ENCODE measurements at places on chromosomes 13 and 19.

GRCh38 chr13:99281811-99282263 lies 23.7 kb upstream of the GPR18 start:
- DNase-seq = no peak

DNA sequence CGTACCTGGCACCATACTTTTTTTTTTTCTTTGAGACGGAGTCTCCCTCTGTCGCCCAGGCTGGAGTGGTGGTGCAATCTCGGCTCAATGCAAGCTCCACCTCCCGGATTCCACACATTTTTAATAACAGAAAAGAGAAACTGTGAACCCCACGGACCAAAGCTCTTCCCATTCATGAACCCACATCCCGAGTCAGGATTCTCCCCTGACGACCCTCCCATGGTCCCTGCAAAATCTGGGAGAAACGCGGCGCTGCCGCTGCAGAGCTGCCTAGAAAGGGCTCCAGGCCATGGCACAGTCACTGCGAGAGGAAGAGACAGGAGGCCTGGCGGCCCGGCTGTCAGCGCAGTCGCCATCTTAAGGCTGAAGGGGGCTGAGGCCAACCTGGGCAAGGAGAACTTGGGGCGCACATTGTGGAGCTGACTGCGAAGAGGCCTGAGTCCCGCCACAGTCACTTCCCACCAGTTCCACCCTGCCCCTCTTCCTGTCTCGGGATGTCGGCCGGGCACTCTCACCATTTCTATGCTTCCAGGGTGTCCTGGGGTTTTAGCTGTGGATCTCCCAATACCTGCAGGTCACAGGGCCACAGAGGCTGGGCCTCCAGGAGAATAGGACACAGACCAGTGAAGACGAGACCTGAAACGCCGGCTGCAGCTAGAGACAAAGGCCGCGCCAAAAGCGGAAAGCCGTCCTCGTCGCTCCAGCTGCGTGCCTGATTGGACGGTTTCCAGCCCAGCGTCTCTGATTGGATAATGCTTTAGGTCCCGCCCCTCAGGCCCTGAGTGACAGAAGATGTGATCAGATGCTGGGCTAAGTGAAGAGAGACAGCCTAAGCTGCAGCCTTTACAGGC lies 71.0 kb downstream of the ZNF486 start:
- peak; percentile 93 for DNase-seq

GRCh38 chr19:2477732-2478191 lies 1.8 kb downstream of the GADD45B start:
- DNase-seq = no peak

- DNase-seq = no peak
Observed at GRCh38 chr19:3065675-3066357, 3.5 kb upstream of the TLE5 start.

DNA sequence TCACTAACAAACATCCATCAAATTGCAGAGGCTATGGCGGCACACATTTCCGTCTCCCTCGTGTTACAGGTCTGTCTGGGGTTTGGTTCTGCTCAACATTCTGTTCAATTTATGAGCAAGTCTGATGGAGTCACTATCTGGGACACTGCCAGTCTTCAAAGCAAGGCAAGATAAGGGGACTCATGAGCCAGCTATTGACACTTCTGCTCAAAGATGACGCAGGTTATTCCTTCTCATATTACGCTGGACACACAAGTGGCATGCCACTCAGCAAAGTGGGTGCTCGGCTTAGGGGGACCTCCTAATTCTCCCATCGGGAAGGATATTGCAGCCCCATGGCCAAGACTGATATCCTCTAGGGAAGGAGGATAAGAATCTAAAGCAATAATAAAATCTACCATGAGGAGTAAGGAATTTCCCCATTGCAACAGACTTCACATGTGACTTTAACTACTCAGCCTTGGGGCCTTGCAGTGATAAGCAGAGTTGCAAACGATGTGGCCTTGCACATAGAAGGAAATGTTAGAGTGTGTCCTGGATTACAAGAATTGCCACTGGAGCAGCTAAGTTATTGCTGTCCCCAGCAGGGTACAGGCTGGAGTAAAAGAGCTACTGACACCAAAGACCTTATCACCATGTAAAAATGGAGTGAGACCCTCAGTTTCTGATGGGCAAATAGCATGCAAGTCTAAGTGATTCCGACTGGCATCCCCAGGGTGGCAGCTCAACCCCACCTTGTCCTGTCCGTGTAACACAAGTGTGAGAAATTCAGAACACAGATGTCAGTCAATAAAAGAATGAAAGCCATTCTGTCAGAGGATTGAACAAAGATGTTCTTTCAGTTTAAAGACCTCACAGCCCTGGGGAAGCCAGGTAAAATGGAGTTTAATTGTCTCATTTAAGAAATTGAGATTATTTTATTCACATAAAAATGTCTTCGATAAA lies 306.1 kb downstream of the IRS2 start:
- DNase-seq = no peak

GRCh38 chr13:109131698-109132257 lies 502.4 kb downstream of the MYO16 start:
- DNase-seq = no peak

GRCh38 chr19:34403784-34404108 lies 453 bp upstream of the PDCD2L start:
- DNase-seq = no peak

DNA sequence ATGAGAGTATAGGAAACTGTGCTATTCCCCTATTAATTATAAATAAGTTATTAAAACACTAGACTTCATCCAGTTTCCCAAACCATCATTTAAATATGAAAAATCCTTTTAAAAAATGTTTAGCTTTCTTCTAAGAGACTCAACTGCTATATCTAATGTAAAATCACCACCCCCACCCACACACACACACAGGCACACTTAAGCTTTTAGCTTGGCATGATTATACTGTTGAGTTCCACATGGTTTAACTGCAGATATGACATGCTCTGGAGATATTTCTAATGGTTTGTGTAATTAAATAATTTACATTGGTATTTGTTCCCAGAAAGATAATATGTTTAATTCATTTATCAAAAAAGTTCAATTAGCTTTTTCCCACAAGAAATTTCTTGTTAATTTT lies 1700.1 kb upstream of the SLC10A2 start:
- DNase-seq = no peak

DNA sequence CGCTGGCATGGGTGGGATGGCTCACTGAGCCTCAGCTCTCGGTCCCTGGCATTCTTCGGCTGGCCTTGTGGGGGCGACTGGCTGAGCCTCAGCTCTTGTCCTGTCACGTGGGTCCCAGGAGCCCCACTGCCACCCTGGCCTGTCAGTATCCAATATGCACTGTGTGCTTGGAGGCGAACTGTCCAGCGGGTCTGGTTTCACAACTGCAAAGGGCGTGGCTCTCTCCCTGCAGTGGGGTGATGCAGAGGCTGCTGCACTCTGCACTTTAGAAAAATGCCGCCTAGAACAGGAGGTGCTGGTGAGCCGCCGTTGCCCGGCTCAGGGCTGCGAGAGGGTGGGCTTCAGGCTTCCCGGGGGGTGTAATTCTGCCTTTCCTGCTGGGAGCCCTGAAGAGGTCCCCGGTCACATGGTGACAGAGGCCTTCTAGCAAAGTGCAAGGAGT lies 17.0 kb upstream of the TMEM255B start:
- no peak for DNase-seq

DNA sequence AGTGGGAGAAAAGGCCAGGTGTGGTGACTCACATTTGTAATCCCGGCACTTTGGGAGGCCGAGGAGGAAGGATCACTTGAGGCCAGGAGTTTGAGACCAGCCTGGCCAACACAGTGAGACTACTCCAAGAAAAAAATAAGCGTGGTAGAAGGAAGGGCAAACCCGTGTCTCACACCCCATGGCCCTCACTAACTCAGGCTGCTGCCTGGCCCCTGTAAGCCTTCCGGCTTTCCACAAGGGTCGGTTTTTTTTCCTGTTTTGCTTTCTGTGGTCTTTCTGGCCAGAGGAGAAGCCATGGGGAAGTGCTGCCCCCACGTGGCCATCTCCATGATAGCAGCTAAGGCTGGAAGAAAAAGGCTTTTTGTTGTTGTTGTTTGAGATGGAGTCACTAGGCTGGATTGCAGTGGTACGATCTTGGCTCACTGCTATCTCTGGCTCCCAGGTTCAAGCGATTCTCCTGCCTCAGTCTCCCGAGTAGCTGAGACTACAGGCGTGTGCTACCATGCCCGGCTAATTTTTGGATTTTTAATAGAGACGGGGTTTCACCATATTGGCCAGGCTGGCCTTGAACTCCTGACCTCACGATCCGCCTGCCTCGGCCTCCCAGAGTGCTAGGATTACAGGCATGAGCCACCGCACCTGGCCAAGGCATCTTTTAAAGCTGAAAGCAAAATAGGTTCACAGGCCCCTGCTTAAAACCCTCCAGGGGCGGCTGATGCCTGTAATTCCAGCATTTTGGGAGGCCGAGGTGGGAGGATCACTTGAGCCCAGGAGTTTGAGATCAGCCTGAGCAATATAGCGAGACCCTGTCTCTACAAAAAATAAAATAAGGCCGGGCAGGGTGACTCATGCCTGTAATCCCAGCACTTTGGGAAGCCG lies 7.5 kb upstream of the ARHGEF18 start:
- DNase-seq = peak; percentile 58

GRCh38 chr19:52600639-52601024 lies 30.5 kb downstream of the ZNF701 start:
- no peak for DNase-seq

- no peak for DNase-seq
Observed at GRCh38 chr19:43780706-43781525, at the start of gene KCNN4. KCNN4 (minus strand) TSS chr19:43780973; CDS start chr19:43780861, 112 bp downstream.

GRCh38 chr13:86681223-86681622 lies 882.0 kb upstream of the SLITRK6 start:
- DNase-seq = no peak

GRCh38 chr19:58001895-58002369 lies 688 bp downstream of the ZNF606 start:
- DNase-seq = no peak

DNA sequence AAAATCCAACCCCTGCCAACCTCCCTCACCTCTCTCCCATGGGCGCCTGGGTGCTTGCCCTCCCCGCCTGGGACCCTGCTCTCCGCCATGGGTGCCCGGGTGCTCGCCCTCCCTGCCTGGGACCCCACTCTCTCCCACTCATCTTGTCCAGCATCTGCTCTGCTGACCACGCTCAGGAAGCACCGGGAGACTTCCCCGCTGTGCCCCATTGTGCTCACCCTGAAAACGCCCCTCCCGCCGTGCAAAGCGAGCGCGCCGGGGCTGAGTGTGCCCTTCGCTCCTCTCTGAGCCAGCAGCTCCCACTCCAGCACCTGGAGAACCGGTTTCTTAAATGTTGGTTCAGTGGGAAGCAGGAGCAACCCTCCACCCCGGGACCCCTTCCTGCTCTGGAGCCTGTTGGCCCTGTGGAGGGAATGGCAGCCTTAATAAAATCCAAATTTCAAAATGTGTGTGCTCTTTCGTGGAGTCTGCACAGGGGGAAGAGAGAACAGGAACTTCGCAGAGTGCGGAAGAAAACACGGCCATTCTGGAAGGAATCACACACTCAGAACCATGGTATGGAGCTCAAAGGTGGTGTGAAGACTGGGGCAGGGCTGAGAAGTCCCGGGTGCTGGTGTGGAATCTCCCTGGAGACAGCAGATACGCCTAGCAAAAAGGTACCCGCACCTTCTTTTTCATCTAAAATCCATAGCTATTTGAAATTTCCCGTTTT lies 23.1 kb upstream of the CDC16 start:
- DNase-seq = no peak

- DNase-seq = no peak
Observed at GRCh38 chr13:77908531-77908930, 10.1 kb downstream of the EDNRB start.
